Fibroblast of skin of scalp (primary cell): ENCODE measurements at places on chromosomes 5 and 9.

GRCh38 chr5:61620699-61621182 is 288.7 kb downstream of the ZSWIM6 start:
- no peak for DNase-seq

- DNase-seq: no peak
Measured at GRCh38 chr9:114733816-114734215, 51.8 kb upstream of the TEX48 start.

GRCh38 chr5:181043285-181044092 is 3.4 kb downstream of the BTNL9 start:
- DNase-seq: no peak

GRCh38 chr5:72600391-72600981 is 93.3 kb upstream of the ZNF366 start:
- peak; percentile 98 for DNase-seq

DNA sequence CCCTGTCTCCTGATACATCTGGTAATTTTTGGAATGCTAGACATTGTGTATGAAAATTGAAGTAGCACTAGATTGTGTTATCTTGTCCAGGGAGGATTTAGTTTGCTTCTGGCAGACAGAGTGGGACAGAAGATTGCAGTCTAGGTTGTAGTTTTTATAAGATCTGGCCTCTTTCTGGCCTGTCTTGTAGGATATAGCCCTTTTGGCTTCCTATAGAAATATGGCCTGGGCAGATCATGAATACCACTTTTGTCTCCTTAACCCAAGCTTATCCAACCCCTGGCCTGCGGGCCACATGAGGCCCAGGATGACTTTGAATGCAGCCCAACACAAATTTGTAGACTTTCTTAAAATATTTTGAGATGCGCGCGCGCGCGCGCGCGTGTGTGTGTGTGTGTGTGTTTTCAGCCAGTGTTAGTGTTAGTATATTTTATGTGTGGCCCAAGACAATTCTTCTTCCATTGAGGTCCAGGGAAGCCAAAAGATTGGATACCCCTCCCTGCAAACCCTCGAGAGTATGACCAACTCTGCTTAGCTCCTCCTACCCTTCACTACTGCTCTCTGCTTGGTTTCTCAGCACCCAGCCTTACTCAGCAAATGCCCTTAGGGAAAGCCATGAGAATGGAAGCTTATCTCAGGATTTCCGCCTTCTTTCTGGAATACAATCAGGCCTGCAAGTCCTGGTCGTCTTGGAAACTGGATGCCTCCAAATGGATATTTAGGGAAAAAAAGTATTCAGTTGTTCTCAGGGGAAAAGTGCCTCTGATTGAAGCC is 26.5 kb downstream of the ANKRD33B start:
- peak; percentile 53 for DNase-seq

DNA sequence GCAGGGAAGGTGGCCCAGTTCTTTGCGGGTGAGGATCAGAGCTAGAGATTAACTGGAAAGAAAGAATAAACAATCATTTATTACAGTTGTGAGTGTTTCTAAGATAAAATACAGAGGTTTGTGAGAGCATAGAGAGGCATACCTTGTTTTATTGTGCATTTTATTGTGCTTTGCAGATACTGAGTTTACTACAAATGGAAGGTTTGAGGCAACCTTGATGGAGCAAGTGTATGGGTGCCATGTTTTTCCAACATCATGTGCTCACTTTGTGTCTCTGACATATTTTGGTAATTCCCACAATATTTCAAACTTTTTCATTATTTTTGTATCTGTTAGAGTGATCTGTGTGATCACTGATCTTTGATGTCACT is 715 bp upstream of the C5orf34 start:
- DNase-seq: no peak

- DNase-seq: no peak
Measured at GRCh38 chr5:14600846-14601245, 19.3 kb downstream of the OTULINL start.

DNA sequence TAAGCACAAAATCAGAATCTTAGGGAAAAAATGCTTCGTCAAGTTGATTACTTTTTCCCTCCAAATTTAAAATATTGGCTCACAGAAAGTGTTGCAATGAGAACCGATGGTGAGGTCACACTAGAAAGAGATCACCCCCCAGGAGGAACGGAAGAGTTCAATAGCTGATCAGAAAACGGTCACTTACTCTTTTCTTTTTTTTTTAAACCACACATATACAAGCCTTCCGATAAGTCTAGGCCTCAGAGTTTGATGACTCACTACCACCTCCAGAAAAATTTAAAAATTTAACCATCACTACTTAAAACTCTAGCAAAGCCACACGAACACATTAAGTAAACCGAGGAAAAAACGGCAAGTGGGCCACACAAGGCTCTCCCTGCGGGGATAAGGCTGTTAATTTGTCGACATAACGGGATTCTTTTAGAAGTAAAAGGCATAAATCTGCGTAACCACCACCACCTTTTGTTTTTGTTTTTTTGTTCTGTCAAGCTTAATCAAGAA is 1.2 kb downstream of the SURF4 start:
- DNase-seq: peak; percentile 53

- peak; percentile 95 for DNase-seq
Measured at GRCh38 chr9:108207561-108208165, 648.1 kb downstream of the ACTL7B start.

DNA sequence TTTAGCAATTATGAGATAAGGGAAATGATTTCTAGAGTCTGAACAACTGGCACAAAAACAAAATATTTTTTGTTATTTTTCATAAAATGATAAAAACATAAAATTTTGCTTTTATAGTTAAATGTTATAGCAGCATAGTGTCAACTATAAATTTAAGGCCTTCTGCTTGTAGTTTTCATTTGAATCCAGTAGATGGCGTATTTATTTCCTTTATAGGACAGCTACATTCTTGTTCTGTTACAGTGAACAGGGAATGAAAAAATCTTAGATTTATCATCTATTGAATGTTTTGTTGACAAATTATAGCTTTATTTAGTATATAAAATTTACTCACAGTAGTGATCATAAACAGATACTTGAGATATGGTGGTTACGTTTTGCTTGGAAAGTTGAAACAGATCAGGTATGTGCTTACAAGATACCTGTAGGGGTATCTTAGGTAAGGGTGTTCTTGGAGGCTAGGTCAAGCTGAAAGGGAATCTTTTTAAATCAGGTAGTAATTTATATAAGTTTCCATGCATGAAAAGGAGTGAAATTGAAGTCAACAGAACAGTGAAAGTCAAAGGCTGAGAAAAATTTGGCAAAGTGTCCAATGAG is 239.3 kb upstream of the GRIN3A start:
- DNase-seq: peak; percentile 22

DNA sequence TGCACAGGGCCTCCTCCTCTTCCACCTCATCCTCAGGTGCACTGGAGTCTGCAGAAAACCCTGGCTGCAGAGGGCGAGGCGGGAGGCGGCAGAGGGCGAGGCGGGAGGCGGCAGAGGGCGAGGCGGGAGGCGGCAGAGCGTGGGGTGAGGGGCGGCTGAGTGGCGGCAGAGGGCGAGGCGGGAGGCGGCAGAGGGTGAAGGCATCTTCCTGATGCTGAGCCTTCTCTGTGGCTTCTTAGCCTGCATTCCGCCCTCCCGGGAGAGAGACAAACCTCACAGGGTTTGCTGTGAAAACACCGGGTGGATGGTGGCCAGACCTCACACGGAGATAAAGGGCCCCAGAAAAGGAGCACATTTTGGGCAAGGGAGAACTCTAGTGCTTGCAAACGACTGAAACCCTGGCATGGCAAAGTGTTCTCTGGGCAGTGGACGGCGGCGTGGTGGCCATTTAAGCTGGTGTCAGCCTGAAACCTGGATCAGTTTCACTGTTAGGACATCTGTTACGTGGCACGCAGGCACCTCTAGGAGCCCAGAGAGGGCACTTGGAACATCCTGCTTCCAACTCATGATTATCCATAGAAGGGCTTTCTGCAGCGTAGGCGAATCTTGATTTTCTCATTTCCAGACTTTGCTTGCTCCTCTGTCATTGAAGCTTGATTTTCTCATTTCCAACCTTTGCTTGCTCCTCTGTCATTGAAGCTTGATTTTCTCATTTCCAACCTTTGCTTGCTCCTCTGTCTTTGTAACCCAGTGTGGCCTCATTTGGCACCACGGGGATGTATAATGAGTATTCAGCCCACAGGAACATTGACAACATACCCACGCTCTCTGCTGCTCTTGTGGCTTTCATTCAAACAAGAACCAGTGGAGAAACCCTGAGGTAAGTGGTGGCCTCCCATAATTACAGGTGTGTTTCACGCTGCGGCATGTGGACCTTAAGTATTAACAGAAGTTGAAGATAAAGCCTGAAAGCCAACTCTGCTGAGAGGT is 16.3 kb upstream of the PLEKHG4B start:
- peak; percentile 54 for DNase-seq

DNA sequence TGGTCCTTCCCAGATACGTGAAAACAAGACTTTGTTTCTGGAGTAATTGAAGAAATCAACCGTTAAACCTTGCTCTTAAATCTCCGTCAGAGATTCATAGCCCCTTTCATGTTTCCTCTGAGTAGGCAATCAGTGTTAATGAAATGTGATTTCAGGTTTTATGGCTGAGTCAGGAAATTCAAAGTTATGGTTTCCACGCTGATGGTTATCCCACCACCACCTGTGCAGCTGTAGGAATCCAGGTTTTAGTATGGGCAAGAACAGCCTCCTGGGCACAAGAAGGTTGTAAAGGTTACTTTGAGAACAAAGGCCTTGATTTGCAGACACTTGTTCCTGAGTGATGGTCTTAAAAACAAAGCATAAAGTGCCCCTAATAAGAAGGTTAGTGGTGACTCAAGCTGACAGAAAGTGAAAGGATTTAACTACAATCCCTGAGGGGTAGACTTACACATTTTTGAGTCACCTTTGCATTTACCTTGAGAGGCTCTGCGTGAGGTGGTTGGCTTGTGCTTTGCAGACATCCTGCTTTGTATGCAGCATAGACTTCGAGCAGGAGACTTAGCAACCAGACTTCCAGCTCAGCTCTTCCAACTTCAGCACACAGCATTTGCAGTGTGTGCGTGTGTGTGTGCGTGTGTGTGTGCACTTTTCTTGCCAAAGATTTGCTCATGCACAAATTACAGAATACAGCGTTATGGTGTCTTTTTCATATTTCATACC is 159.6 kb downstream of the TLE4 start:
- DNase-seq: no peak

DNA sequence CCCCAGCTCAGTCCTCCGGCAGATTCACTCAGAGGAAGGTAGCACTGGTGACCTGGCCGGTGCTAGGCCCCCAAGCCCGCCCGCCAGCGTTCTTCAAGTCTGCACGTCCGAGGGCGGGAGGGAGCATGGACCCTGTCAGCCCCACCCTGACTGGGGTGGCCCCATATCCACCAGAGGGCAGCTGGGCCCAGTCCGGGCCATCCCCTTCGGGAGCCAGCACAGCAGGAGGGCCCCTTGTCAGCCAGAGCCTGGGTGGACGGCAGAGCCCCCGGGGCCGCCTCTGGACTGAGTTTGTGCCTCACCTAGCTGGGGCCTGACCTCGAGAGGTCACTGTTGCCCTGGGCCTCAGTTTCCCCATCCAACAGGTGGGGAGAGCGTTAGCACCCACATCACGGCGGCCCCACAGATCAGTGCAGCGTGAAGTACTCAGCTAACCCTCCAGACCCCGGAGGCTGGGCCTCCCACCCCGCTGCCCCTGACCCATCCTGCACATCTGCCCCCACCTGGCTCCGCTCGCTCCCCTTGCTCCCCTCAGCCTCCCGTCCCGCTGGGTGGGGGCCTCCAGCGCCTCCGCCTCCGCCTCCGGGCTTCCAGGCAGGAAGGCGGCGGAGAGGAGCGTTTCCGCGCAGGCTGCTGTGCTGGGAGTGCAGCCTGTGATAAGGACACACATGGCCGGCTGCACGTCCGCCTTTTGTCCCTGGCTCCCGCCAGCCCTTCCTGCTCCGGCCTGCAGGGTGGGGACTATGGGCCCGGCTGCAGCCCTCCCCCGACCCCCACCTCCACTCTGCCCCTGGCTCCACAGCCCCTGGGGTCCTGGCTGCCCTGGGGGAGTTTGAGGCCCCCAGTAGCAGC is 16.6 kb upstream of the EGFL7 start:
- DNase-seq: peak; percentile 38

GRCh38 chr5:134103998-134104654 is 10.4 kb upstream of the TCF7 start:
- DNase-seq: no peak

DNA sequence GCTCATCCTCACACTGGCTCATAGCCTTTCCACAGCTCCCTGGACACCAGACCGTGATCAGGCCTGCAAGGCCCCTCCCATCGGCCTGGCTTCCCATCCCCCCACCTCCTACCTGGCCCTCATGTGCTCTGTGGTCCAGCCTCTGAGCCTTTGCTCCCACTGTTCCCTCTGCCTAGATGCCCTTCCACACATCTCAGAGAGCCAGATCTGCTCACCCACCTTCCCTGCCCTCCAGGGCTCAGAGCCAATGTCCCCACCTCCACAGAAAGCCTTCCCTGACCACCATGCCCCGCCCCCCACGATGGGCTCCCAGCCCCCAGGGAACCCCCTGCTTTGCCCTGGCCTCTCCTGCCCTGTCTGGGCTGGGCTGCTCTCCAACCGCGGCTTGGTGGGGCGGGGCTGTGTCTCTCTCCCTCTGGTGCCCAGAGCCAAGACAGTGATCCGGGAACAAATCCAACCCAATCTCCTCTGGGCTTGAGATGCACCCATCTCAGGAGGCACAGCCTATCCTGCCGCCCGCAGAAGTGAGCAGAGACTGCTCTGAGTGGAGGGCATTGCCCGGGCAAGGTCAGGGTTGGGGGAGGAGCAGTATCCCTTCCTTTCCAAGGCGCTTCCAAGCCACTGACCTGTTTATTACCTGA is 1.6 kb downstream of the NINJ1 start:
- DNase-seq: no peak

DNA sequence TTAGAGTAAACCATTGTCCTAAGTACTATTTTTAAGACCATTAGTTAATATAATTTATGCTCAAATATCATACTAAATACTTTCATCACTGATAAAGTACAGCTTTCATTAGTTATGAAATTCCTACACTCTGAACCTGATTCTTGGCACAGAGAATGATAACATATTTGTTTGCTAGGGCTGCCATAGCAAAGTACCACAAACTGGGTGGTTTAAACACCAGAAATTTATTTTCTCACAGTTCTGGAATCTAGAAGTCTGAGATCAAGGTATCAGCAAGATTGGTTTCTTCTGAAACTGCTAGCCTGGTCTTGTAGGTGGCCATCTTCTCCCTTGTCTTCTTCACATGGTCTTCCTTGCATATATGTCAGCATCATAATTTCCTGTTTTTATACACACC is 608.4 kb downstream of the TLE1 start:
- peak; percentile 32 for DNase-seq

DNA sequence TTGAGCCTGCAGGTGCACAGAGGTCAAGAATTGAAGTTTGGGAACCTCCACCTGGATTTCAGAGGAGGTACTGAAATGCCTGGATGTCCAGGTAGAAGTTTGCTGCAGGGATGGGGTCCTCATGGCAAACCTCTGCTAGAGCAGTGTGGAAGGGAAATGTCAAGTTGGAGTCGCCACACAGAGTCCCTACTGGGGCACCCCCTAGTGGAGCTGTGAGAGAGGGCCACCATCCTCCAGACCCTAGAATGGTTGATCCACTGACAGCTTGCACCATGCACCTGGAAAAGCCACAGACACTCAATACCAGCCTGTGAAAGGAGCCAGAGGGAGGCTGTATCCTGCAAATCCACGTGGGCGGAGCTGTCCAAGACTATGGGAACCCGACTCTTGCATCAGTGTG is 78.0 kb downstream of the GABRA1 start:
- no peak for DNase-seq

GRCh38 chr9:27473111-27473529 is 51.0 kb upstream of the IFNK start:
- DNase-seq: peak; percentile 31
